T-helper 1 cell treated with Interleukin-12 subunit alpha and Interleukin-12 subunit beta and Interleukin-4 antibody, amounts not matched to agents 30 ng/mL and 1 ng/mL, for 36 hours (primary cell): ENCODE measurements at places on chromosomes 1 and 21. TPM values are rescaled to one million over a fixed set of nuclear protein-coding genes. Genes with fewer than 3 reads are reported as not detected.

WARS2 gene
- total RNA-seq = 10.0 and 11.8 TPM in 2 replicates

KCNJ6 gene
- not detected in 2 replicates for total RNA-seq

SLC6A9 gene
- 4.0 and 4.9 TPM in 2 replicates for total RNA-seq

TTC34 gene
- 2.3 TPM in 2 replicates for total RNA-seq

NTNG1 gene
- total RNA-seq = not detected in 2 replicates

TP73 gene
- total RNA-seq = 1.4 and 1.5 TPM in 2 replicates

SEMA4A gene
- 4.6 and 5.1 TPM in 2 replicates for total RNA-seq

LCE1A gene
- not detected in 2 replicates for total RNA-seq

GJA4 gene
- 0.25 and 0.46 TPM in 2 replicates for total RNA-seq

AADACL4 gene
- not detected in 2 replicates for total RNA-seq

NCDN gene
- 70.6 and 72.0 TPM in 2 replicates for total RNA-seq

S100B gene
- total RNA-seq = 0.49 TPM in 1 of 2 replicates, not detected in the other

ETNK2 gene
- not detected in 2 replicates for total RNA-seq

THEM5 gene
- total RNA-seq = not detected in 2 replicates

P3H1 gene
- total RNA-seq = 38.1 and 47.1 TPM in 2 replicates

SHE gene
- total RNA-seq = not detected in 2 replicates

NBPF6 gene
- total RNA-seq = 0.39 and 0.46 TPM in 2 replicates

MDM4 gene
- total RNA-seq = 86.3 and 90.2 TPM in 2 replicates

CACHD1 gene
- 0.17 TPM in 1 of 2 replicates, not detected in the other for total RNA-seq

FTCD gene
- 0.63 TPM in 1 of 2 replicates, not detected in the other for total RNA-seq
